Anterior cingulate cortex (tissue), 58 donors: ENCODE measurements at places on chromosomes 6 and 20.

- no peak for DNase-seq
Measured at GRCh38 chr6:169559592-169559991, 142.2 kb downstream of the WDR27 start.

- no peak for DNase-seq
Measured at GRCh38 chr6:451336-451735, 59.8 kb downstream of the IRF4 start.

DNA sequence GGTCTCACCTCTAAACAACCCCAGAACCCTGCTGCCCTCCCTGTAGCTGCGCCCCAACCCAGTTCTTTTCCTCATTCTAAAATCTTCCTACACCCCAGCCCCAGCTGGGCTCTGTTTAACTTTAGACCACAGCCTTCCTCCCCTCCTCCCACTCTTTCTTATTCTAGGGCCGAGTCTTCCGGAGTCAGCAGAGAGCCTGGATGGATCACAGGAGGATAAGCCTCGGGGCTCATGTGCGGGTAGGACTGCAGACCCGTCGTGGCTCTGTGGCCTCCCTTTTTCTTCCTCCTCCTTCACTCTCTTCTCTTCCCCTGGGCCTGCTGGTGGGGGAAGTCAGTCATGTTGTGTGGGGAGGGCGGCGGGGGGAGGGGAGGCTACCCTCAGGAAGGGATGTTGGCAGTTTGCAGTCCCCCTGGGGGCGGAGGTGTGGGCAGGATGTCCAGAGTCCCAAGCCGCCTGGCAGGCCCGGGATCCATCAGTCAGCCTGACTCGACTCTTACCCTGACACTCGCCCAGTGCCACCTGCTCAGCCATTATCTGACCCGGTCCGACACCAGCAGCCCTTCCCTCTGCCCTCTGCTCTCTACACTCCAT lies 8.1 kb downstream of the CAPN11 start:
- DNase-seq = no peak

DNA sequence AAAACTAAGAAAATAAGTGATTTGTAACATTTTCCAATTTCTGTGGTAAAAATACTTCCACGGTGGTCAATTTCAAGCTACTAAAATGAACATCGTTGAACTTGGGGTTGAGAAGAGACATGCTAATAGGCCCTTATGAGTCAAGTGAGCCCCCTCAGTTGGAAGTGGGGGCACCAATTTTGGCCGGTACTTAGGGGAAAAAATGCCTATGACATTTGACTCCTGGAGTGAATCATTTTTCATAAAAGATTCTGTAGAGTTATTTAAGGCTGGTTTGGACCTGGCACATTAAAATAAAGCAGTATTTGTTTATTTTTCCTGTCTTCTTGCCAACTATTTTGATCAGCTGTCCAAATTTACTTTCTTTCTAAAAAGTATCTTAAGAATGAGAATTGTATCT lies 32.4 kb upstream of the CAP2 start:
- no peak for DNase-seq

- DNase-seq = no peak
Measured at GRCh38 chr6:43923376-43924221, 153.6 kb downstream of the VEGFA start.

GRCh38 chr6:21729431-21729830 lies 135.9 kb downstream of the SOX4 start:
- no peak for DNase-seq

GRCh38 chr6:107244742-107245480 lies 129.6 kb upstream of the BEND3 start:
- DNase-seq = no peak

- no peak for DNase-seq
Measured at GRCh38 chr6:14784596-14785492, 461.0 kb upstream of the JARID2 start.

DNA sequence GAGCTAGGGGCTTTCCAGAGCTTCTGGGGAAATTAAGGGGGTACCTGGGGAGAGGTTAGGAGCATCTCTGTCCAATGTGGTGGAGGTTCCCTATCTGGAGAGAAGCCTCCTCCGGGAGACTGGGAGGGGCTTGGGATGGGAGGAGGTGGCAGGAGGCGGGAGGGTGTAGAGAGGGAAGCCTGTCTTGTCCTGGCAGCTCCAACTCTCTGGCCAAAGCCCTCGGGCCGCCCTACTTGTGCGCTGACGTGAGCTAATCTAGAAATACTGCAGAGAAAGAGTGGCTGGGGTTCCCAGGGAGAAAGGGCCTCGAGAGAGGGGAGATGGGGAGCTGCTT lies 1.6 kb upstream of the SLC32A1 start:
- no peak for DNase-seq

DNA sequence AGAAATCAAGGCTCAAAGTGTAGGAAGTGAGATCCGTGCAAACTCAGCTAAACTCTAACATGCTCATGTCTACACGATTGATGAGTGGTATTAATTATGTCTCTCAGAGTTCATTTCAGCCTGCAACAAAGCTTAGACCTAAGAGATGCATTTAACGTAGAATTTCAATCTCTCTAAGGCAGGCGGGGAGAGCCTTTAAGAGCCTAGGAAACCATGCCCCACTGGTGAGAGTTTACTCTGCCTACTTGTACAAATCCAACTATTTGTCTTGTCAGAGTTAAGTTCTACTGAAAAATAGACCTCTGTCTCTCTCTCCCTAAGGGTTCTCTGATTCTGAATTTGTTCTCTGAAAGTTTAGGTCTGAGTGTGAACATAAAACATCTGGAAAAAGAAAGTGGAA lies 100.9 kb downstream of the SPTLC3 start:
- no peak for DNase-seq
